ENCODE measurements at places on chromosomes 13 and 19. TPM values are rescaled to one million over a fixed set of nuclear protein-coding genes. Genes with fewer than 3 reads are reported as not detected.

The IRS2 gene
- total RNA-seq = 62.5 TPM

The CGB1 gene
- not detected for total RNA-seq

The SHC2 gene
- 21.8 TPM for total RNA-seq

The SGCG gene
- total RNA-seq = 1.0 TPM

- H3K4me1 ChIP-seq = peaks cover 15% of the 10 kb centered on the region
- no peak overlapping the region for H3K27ac ChIP-seq
- no peaks in the 10 kb centered on the region for H3K36me3 ChIP-seq
Measured at GRCh38 chr13:30829145-30829832, 76.8 kb upstream of the MEDAG start.

- H3K4me1 ChIP-seq = peaks cover 43% of the 10 kb centered on the region
- peaks cover 55% of the 10 kb centered on the region for H3K36me3 ChIP-seq
- H3K4me3 ChIP-seq = peak overlapping the region; percentile 77
- DNase-seq = peak; percentile 84
Measured at GRCh38 chr13:45341799-45342500, 967 bp upstream of the TPT1 start.

GRCh38 chr13:37194428-37194861 lies 89.0 kb upstream of the CSNK1A1L start:
- H3K27ac ChIP-seq = no peak overlapping the region
- H3K4me1 ChIP-seq = no peaks in the 10 kb centered on the region
- no peaks in the 10 kb centered on the region for H3K36me3 ChIP-seq
- DNase-seq = no peak
- H3K27me3 ChIP-seq = no peaks in the 10 kb centered on the region

DNA sequence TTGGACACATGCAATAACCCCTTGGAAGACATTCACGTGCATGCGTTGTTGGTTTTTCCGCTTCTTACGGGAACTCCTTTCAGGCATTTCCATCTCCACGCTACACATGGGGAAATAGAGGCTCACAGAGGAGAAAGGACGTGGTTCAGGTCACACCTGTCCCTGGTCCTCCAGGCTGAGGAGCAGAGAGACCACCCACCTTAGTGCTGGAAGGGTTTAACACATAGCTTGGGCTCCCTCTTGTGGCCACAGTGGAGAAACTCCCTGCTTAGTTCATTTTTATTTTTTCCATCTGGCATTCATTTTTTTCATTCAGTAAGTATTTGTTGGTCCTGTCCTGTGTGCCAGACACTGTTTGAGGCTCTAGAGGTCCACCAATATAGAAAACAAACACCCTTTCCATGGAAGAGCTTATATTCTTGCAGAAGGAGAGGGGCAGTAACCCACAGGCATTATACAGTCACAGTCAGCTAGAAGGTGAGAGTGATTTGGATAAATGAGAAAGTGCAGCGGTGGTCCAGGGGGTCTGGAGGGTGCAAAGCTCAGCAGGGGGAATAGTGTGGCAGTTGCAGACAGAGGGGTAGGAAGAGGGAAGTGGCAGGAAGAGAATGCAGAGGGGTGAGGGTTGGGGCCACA lies 24.2 kb upstream of the TTYH1 start:
- H3K4me3 ChIP-seq = no peak overlapping the region
- DNase-seq = no peak
- peaks cover 13% of the 10 kb centered on the region for H3K4me1 ChIP-seq
- H3K36me3 ChIP-seq = no peaks in the 10 kb centered on the region
- H3K27ac ChIP-seq = no peak overlapping the region
- H3K27me3 ChIP-seq = peaks cover 58% of the 10 kb centered on the region

GRCh38 chr19:13834244-13835069 lies 39.2 kb downstream of the ZSWIM4 start:
- DNase-seq = no peak
- peaks cover 43% of the 10 kb centered on the region for H3K36me3 ChIP-seq
- peak overlapping the region; percentile 24 for H3K4me3 ChIP-seq
- peak overlapping the region; percentile 100 for H3K27ac ChIP-seq
- H3K4me1 ChIP-seq = peaks cover 66% of the 10 kb centered on the region
- H3K27me3 ChIP-seq = no peaks in the 10 kb centered on the region

- no peak overlapping the region for H3K27ac ChIP-seq
- H3K27me3 ChIP-seq = no peaks in the 10 kb centered on the region
- H3K36me3 ChIP-seq = no peaks in the 10 kb centered on the region
- H3K4me1 ChIP-seq = no peaks in the 10 kb centered on the region
Measured at GRCh38 chr19:35074426-35075201, 33.1 kb downstream of the HPN start.

DNA sequence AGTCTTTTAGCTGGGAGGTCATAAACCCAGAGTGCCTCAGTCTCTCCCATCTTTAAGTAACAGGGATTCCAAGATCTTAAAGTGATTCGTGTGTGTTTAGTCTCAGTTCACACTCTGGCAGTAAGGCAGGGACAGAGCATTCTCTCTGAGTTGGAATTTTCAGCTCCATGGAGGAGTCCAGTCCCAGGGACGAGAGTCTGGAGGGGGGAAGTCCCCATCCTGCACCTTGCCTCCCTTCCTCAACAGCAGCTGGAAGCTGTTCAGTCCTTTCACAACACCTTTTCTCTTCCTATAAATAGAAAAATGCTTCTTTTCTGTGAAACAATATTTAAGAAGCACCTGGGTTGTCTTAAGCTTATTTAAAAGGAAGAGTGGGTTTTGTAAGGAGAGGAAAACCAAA lies 82.0 kb downstream of the KLF5 start:
- H3K27me3 ChIP-seq = no peaks in the 10 kb centered on the region
- H3K36me3 ChIP-seq = no peaks in the 10 kb centered on the region
- peaks cover 10% of the 10 kb centered on the region for H3K4me1 ChIP-seq
- no peak for DNase-seq
- H3K4me3 ChIP-seq = no peak overlapping the region
- no peak overlapping the region for H3K27ac ChIP-seq

DNA sequence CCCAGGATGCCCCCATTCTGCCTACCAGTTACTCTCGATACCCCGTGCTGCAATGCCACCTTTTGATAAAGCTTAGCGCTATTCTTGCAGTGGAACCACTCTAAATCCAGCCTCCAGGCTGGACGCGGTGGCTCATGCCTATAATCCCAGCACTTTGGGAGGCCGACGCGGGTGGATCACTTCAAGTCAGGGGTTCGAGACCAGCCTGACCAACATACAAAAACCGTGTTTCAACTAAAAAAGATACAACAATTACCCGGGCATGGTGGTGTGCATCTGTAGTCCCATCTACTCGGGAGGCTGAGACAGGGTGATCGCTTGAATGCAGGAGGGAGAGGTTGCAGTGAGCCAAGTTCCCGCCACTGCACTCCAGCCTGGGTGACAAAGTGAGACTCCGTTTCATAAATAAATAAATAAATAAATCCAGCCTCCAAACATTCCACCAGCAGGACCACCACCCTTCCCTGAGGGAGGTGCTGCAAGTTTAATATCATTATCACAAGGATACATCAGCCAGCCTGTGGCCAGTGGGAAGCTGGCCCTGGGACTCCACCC lies 27.7 kb downstream of the CYP2B6 start:
- H3K4me3 ChIP-seq = no peak overlapping the region
- no peaks in the 10 kb centered on the region for H3K4me1 ChIP-seq
- H3K27ac ChIP-seq = no peak overlapping the region

- no peaks in the 10 kb centered on the region for H3K4me1 ChIP-seq
- H3K27me3 ChIP-seq = no peaks in the 10 kb centered on the region
- no peak overlapping the region for H3K27ac ChIP-seq
- no peak for DNase-seq
Measured at GRCh38 chr13:40391788-40392187, 274.7 kb downstream of the FOXO1 start.

DNA sequence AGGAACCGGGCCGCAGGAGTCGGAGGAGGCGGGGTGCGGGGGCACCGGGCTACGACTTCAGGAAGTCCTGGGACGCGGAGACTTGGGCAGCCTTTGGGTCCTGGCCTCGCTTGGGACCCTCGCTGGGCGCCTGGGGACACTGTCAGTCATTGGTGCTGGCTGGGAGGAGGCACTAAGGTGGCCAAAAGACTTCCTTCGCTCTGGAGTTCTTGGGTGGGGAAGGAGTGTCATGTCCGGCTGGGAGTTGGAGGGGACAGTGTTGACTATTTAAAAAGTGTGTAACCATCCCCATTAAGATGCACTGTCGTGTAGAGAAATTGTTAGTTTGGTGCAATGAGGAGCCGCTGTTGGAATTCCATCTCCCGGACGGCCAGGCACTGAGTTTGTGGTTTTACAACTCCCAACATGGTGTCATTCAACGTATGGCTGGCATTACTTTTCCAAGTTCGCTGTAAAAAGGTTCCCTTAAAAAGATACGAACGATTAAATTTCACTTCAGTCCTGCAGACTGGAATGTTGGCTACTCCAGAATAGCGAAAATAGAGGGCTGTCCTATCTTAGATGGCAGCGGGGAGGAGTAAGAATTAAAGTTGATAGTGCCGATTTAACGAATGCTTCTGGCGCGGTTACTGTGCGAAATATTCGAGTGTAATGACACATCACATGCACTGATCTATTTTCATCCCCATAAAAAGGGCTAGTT lies 776 bp downstream of the DNAJC3 start:
- H3K4me1 ChIP-seq = peaks cover 29% of the 10 kb centered on the region
- no peaks in the 10 kb centered on the region for H3K27me3 ChIP-seq
- H3K36me3 ChIP-seq = peaks cover 3% of the 10 kb centered on the region
- peak overlapping the region; percentile 91 for H3K27ac ChIP-seq

All from suprapubic skin (tissue), 4 donors.